Mesenteric fat pad (tissue), 1 donor: ENCODE measurements at places on chromosomes 11 and 22. TPM values are rescaled to one million over a fixed set of nuclear protein-coding genes. Genes with fewer than 3 reads are reported as not detected.

- DNase-seq: no peak
Measured at GRCh38 chr11:113876798-113877669, 1.7 kb upstream of the USP28 start.

- no peak for DNase-seq
Measured at GRCh38 chr22:28999919-29000556, 61.6 kb downstream of the C22orf31 start.

GRCh38 chr11:86938203-86938899, 16.8 kb downstream of the FZD4 start:
- DNase-seq: no peak

- DNase-seq: peak; percentile 98
Measured at GRCh38 chr11:44095506-44096359, at the start of gene EXT2. Gene EXT2, plus strand, starts transcription at chr11:44095678. Its CDS starts 12,035 bp downstream, at chr11:44107713.

The ACTN3 gene
- total RNA-seq: 0.10 TPM

GRCh38 chr11:128929468-128929867, 13.2 kb downstream of the TP53AIP1 start:
- no peak for DNase-seq

GRCh38 chr11:10504490-10504889, 36.5 kb downstream of the RNF141 start:
- DNase-seq: no peak

GRCh38 chr11:36019005-36019596, 75.2 kb downstream of the LDLRAD3 start:
- no peak for DNase-seq

The MS4A6E gene
- 3.6 TPM for total RNA-seq

DNA sequence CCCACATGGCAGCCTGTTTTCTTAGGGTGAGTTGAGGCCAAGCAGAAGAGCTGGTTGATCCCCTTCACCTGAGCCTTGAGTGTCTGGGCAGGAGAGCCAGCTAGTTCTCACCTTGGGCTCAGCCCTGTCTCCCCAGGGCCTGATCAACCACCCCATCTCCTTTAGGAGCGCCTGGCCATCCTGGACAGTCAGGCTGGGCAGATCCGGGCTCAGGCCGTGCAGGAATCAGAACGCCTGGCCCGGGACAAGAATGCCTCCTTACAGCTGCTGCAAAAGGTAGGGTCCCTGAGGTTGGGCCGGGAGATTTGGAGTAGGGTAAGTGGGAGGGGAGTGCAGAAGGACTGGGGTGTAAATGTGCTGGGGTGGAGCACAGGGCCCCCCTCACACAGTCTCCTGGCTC, 31.3 kb downstream of the PHLDB1 start:
- no peak for DNase-seq

The OR51B4 gene
- not detected for total RNA-seq

The POLDIP3 gene
- 38.2 TPM for total RNA-seq

DNA sequence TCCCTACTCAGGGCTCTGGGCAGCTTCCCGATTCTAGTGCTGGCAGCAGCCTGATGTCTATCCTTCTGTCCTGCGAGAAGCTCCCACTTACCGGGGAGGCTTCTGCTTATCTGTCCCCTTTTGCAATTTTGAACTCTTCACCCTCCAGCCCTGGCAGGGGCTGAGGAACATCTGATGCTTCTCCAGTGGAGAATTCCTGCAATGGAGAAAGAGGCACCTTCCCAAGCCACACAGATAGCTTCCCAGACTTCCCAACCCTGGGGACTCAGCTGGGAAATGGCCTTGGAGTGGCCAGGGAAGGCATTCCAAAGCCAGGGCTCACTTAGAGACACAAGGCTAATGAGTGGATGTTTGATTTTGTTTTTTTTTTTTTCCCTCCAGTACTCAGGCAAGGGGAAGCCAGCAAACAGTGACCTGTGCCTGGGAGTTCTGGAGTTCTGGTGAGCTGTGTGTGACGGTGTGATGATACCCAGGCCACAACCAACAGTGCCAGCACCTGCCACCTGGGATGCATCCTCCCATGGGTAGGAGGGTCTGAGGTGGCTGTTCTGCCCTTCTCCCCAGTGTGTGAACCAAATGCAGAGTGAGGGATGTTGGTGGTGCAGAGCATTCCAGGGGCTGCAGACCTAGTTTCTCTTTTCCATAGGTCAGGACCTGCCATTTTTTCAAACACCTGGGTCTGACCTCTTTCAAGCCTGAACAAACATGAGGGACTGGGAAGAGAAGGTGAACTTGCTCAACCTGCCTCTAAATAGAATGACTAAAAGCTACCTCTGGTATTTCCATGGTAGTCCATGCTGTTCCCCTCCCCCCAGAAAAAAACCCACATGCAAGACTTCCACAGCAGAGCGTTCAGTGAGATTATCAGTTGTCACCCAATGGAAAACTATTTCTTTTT, 95.1 kb downstream of the CCDC81 start:
- no peak for DNase-seq

- no peak for DNase-seq
Measured at GRCh38 chr11:85718126-85718943, 32.3 kb upstream of the CCDC89 start.

- no peak for DNase-seq
Measured at GRCh38 chr11:19332476-19332875, 91.7 kb upstream of the E2F8 start.

DNA sequence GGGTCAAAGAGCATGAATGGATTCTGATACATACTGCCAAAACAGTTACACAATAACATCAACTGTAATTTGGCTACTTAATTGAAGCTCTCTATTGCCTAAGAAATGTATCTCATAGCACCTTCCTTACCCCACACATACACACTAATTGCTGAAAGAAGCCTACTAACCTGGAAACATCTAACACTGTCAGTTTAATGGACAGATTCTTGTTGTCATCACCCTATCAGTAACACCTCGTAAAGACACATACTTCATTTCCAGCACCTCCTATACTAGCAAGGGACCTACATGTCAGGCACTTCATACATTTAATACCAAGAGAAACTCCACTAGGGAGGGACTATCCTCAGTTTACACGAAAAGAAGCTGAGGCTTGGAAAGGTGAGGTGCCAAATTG, 9.9 kb downstream of the NAP1L4 start:
- no peak for DNase-seq

- DNase-seq: no peak
Measured at GRCh38 chr11:773425-773824, 3.9 kb downstream of the GATD1 start.

The PDGFB gene
- total RNA-seq: 38.0 TPM

DNA sequence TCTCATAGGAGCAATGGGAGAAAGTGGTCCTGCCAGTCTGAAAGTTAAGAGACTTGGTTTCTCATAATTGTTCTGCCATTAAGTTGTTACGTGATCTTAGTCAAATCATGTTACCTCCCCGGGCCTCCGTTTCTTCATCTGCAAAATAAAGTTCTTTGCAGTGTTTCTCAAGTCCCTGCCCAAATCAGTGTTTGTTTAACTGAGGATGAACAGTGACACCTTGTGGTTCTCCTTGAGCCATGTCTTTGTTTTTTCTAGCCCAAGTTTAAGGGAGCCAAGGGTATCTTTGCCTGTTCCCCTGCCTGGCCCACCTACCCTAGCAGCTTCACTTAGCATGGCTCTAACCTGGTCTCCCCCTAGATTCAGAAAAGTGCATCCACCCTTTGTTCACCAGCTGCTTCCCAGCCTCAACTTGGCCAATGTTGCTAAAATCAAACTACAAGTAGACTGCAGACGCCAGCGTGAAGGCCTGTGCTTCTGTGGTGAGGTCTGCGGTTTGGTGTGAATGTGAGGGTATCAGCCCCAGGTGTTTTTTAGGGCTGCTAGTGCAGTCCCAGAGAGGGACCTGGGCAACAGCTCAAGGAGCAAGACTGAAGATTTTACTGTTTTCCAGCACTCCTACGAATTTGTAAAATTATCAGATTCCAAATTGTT, 35.5 kb downstream of the FZD4 start:
- no peak for DNase-seq

The SEPTIN5 gene
- total RNA-seq: 7.0 TPM

The SLC6A5 gene
- not detected for total RNA-seq
